ENCODE measurements at places on chromosomes 1 and 21.

- DNase-seq: no peak
These were observed 25.8 kb upstream of the EVA1B start for GRCh38 chr1:36349241-36349671.

DNA sequence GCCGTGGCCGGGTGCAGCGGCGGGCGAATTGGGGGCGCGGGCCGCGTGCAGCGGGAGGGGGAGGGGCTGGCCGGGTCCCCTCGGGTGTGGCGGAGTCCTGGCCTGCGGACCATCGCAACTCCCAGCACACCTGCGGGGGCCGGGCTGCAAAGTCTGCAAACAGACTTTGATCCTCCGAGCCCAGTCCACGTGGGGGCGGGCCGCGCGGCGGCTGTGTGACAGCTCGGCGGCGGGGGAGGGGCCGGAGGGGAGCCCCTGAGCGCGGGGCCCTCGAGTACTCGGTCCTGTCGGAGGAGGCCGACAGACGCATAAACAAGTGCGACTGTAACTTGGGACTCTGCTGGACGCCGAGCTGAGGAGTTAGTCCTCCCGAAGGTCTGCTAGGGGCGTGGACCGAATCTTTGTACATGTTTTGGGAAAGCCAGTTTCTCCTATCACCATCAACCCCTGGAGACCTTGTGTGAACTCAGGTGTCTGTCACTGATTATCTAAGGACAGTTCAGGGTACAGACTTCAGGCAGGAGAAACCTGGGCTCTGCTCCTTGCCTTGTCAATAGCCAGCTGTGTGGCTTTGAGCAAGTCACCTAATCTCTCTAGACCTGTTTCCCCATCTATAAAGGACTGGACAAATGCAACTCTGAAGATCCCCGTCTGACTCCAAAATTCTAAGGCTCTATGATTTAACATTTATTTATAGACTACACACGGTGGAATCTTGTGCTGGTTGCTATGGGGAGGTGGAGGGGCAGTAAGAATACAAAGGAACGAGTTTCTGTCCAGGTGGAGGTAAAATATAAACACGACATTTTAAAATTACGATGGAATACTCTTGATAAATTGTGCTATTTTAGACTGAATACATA, 710 bp upstream of the SLC30A1 start:
- peak; percentile 8 for DNase-seq

DNA sequence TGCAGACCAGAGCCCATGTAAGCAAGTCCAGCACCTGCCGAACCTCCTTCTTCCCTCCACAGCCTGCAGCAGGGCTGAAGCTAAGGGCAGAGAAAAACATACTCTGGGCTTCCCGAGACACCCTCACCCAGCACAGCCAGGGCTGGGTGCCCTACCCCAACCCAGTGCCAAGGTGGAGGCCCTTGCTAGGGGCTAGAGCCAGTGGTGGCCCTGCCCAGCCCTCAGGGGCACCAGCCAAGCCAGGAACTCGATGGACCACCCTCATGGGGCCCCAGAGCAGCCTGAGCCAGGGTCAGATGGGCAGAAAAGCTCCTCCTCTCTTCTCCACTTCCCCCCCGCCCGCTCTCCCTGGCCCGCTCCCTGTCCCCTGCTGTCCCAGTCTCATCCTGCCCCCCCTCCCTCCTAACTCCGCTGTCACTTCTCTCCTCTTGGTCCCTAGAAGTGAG, 15.9 kb downstream of the TNFRSF25 start:
- no peak for DNase-seq

DNA sequence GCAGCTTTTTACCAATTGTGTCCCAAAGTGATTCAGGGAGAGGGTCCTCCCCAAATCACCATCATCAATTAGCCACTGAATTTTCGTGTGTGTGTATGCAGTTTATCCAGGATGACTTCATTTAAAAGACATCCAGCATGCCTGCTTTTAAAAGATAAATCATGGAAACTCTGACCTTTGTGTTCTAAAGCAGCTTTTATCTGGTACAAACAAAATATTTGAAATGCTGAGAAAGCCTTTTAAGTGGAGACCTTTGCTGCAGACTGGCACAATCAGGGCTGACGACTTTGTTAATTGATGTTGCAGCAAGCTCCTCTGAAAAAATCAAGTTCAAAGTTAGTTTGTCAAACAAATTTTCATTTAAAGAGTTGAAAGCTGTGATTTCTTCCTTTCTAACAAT, 104.7 kb downstream of the PCP4 start:
- DNase-seq: no peak

- DNase-seq: no peak
These were observed 362.4 kb downstream of the NEGR1 start for GRCh38 chr1:71919811-71920509.

DNA sequence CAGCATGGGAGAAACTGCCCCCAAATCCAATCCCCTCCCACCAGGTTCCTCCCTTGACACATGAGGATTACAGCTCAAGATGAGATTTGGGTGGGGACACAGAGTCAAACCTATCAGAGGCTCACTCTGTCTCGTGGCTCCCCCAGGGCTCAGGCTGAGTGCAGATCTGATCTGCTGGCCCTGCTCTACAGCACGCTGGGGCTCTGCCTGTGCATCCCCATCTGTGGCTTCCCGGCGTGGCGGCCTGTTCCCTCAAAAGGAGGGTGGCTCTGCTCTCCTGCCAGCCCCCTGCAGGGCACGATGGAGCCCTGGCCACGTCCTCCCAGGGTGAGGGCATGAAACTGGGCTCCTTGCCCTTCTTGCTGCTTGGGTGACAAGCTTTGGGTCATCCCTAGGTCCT, 19.8 kb upstream of the SMYD3 start:
- no peak for DNase-seq

- DNase-seq: no peak
These were observed 51.3 kb downstream of the UBE4B start for GRCh38 chr1:10084045-10084444.

DNA sequence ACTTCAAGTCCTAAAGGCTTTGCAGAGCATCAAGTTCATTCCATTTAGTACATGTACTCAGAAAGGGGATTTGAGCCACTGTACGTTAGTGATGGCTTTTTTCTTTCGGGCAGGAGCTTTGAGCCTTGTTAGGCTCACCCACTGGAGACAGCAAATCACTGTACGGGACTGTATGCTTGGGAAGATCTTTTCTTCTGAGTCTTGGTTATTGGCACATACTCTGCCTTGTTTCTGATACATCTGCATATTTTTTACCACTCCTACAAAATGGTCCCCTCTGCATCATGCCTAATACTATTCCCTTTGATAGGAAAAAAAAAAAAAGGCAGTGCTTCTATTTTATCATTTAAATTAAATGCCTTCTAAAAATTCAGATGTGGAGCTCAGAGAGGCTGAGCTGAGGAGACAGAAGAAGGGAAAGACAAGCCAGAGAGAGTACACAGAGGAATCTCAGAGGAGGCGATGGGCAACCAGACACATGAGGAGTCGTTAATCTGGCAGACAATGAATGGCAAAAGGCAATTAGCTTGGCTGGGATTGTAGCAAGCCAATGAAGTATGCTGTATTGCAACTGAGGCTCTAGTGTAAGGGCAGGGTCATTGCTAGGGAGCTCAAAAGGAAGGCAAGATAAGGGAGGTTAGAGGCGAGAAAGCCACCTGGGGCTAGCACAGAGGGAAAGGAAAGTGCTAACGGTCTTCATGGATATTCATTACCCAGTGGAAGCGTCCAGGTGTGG, 39.4 kb downstream of the PHC2 start:
- DNase-seq: no peak

GRCh38 chr21:29152916-29153315, 22.5 kb downstream of the MAP3K7CL start:
- DNase-seq: no peak

- DNase-seq: no peak
These were observed 16.4 kb downstream of the CAPZA1 start for GRCh38 chr1:112636056-112636455.

DNA sequence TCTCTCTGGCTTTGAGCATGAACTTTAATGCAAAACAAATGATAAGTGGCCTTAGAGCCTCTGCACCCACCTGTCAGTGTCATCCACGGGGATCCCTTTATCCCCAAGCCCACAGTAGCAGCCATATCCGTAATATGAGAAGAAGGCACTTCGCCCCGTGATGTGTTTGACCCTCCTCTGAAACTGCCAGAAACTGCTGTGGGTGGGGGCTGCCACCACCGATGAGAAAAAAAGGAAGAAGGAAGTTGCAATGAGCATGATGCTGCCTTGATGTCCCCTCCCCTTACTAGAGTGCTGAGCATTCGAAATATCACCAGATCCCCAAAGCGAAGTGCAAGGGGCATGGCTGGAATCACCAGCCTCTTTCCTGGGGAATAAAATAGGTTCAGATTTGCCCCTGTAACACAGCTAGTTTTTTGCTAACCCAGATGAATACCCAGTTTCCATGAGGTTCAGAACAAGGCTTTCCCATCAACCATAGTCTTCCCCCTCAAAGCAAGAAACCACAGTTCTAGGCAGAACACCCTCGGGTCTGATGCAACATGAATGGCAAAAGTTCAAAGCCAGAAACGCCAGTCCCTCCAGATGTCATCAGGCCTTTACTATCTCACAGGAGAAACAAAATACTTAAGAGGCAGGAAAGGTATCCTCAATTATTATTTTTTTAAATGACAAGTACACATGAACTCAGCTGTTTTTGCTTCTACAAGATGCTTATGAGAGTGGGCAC, 10.8 kb upstream of the UBXN10 start:
- DNase-seq: no peak

GRCh38 chr1:220924331-220924970, 45.2 kb downstream of the HLX start:
- DNase-seq: no peak

- DNase-seq: no peak
These were observed 124.8 kb upstream of the GORAB start for GRCh38 chr1:170407138-170407537.

DNA sequence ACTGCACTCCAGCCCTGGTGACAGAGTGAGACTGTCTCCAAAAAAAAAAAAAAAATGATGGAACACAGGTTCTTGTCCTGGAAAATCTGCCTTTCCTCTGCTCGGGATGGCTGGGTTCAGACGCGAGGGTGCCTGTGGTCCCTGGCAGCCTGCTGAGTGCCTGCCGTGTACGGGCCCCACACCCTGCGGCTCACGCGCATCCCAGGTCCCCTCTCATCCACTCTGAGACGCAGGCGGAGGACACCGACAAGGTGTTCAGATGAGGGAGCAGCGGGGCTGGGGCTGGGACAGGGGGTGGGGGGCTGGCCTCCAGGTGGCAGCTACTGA, 4.3 kb upstream of the ANKRD65 start:
- no peak for DNase-seq
